ENCODE measurements at places on chromosomes 11 and 22.

GRCh38 chr22:17944256-17944655 is 80.1 kb downstream of the MICAL3 start:
- DNase-seq, result no peak

GRCh38 chr11:61578819-61579675 is 1.8 kb downstream of the SYT7 start:
- no peak for DNase-seq

GRCh38 chr11:57464539-57465181 is 4.3 kb downstream of the RTN4RL2 start:
- DNase-seq, result no peak

DNA sequence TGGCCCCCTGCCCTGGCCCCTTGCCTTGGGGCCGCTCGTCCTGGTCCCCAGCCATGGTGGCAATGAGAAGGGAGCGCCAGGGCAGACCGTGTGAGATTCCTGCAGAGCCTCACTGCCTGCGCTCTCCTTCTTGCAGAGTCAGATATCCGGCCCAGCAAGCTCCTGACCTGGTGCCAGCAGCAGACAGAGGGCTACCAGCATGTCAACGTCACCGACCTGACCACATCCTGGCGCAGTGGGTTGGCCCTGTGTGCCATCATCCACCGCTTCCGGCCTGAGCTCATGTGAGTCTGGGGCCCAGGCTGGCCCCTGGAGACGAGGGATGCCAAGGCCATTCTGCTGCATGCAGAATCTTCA is 114.1 kb downstream of the MICAL2 start:
- peak; percentile 92 for DNase-seq

GRCh38 chr11:80519596-80520506 is 1079.0 kb upstream of the TENM4 start:
- no peak for DNase-seq

GRCh38 chr22:29205252-29205593 is 473 bp upstream of the EMID1 start:
- peak; percentile 36 for DNase-seq

GRCh38 chr22:32204856-32205722 is at the start of gene RFPL2:
RFPL2 (minus strand) TSS chr22:32205073; CDS start chr22:32202451, 2,622 bp downstream.
- DNase-seq, result peak; percentile 46

- DNase-seq, result no peak
Observed at GRCh38 chr22:37240941-37241320, 3.1 kb downstream of the RAC2 start.

DNA sequence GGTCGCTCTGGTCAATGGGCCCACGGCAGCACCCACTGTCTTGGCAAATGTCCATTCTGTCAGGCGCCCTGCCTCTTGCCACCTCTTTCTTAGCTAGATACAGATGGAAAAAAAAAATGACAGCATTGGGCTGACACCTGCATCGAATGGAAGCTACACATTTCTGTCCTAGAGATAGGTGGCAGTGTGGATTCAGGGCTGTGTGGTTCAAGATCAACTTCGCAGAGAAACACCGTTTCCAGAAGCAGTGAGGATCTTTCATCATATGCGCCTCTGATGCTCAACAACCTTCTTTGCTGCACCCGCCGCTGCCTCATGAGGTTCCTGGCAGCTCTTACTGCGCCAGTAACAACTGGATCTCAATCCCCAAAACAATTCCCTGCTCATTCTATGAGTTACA is 236.3 kb downstream of the KIRREL3 start:
- DNase-seq, result no peak

GRCh38 chr11:65043881-65044501 is 3.0 kb downstream of the SAC3D1 start:
- DNase-seq, result no peak

DNA sequence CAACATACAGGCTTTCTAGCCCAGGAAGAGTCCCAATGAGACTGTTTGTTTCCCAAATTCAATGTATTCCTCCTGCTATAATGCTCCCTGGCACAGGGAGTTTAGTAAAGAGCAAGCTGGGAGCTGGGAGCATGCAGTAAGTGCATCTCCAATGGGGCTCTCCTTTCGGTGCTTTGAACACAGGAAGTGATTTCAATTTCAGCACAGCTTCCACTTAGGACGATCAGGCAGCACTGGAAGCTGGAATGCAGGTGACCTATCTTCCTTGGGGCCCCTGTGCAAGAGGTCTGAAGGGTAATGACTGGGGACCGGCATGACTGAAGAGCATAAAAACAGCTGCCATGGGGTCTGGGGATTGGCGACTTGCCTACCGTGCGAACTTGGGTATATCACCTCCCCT is 76.0 kb downstream of the LARGE1 start:
- no peak for DNase-seq

GRCh38 chr11:27331981-27332380 is 31.0 kb downstream of the CCDC34 start:
- no peak for DNase-seq

DNA sequence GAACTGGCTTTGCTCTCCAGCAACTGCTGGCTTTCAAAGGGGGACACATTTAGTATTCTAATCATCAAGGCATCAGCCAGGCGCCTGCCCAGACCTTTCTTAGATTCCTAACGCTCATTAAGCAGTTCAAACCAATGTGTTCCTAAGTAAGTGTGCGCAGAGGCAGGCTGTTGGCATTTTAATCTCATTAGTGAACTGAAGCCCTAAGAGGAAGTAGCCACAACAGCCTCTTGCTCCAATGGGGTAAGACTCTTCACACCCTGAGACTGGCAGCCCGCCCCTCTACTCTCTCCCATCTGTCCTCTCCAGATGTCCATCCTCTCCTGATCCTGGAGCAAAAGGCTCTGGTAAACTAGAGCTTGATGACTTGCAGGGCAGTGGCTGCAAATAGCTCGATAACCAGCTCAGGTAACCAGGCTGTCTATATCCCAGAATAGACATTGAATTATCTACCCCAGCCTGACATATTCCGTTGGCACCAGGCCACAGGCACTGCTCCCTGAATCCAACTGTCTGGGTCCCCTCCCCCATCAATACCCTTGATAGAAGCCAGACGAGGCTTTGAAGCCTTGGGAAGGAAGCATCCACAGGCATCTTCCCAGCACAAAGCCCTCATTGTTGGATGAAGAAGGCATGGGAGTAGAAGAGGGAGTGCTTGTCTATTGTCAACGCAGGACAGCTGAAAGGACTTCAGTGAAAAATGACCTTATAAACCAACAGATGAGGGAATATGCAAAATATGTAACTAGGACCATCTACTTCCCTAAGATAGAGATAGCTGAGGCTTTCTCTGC is 321.1 kb downstream of the TENM4 start:
- DNase-seq, result no peak

DNA sequence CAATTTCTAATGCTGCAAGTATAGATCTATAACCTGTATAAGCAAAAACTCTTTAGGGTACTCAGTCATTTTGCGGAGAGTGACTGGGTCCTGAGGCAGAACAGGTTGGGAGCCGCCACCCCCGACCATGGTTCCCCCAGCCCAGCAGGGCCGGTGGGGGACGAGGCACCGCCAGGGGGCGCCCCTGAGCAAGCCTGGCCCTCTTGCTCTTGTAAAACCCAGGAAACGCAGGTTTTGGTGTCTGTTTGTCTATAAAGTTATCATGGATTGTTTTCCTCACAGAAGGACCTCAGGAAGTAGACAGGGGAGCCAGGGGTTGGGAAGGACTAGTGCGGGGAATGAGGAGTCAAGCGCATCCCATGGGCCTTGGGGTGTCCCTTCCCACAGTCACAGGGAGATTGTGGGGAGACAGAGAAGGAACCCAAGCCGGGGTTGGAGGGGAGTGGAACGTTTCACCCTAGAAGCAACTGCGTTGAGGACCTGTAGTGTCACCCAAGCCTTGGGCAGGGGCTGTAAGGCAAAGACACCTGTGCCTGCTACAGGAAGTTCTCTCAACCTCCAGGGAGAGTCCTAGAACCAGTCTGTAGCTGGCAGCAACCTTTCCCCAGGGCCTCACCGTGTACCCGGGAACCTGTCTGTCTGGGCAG is 26.4 kb downstream of the KCTD17 start:
- DNase-seq, result peak; percentile 77

- no peak for DNase-seq
Observed at GRCh38 chr11:125873881-125874555, 13.4 kb upstream of the HYLS1 start.

DNA sequence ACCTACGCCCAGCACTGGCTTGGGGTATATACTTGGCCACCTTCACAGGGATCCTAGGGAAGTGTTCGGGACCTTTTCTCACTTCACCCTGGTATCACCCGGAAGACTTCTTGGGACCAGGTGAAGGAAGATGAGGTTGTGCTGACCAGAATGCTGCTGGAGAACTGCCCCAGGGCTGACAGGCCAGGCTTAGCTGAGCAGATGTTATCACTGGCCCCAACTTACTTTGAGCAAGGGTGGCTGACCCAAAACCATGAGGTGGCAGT is 4.5 kb downstream of the FTH1 start:
- DNase-seq, result no peak

GRCh38 chr11:58796333-58796732 is 48.2 kb downstream of the GLYATL2 start:
- no peak for DNase-seq

- no peak for DNase-seq
Observed at GRCh38 chr22:28788601-28789000, 11.8 kb downstream of the XBP1 start.

DNA sequence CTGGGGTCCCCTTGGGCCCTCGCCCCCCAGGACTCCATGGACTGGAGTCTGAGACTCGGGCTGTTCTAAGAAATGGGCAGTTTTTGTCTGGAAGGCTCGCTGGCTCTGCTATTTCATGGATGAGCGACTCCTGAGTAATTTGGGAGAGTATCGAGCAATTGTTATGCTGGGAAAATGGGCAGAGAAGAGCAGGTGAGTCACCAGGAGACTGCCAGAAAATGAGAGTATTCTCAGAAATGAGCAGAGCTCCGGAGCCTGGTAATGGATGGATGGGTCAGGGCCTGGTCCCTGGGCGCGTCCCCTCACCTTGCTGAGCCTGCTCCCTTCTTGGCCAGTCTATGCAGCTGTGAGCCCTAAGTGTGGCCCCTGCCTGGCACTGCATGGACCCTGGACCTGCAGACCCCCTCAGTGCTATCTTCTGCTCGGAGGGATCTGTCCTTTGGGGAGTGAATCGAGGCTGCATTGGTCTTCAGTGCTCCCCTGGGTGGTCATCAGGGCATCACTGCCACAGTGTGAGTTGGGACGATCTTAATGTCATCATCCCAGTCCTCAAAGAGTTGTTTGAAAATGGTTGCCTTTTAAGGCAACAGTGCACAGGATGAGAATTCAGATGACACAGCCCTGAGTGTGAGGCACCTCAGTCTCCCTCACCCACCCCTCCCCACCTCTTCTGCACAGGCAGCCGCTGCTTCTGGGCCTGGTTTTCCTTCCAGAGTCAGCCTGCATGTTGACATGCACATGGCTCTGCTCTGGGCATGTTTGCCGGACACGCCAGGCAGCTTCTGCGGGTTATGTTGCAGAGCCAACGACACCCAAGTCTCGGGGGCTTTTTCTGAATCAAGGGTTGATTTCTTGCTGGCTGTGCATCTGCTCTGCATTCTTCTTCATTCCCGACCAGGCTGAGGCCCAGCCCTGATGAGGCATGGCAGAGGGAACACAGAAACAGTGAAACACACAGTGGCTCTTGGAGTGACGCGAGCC is 519.0 kb downstream of the TBC1D22A start:
- no peak for DNase-seq

DNA sequence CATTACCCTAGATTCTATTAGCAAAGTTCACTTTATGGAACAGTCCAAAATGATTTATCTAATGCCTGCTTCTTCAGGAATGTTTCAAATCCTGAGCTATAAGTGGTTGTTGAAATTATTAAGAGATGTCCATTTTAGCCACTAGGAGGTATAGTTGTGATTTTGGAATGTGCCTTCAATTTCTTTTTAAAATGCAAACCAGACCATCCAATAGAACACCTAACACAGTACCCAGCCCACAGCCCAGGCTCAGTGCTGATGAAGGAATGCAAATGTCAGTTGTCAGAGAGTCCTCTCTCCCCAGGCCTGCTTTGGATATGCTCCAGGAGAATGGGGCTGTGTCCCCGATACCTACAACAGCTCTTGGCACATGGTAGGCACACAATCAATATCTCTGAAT is 85.8 kb upstream of the E2F8 start:
- DNase-seq, result no peak

- DNase-seq, result no peak
Observed at GRCh38 chr22:19537941-19538488, 13.8 kb upstream of the CLDN5 start.

- no peak for DNase-seq
Observed at GRCh38 chr11:117231842-117232091, at the start of gene PCSK7. PCSK7 (minus strand) TSS chr11:117232073; CDS start chr11:117229844, 2,229 bp downstream.

DNA sequence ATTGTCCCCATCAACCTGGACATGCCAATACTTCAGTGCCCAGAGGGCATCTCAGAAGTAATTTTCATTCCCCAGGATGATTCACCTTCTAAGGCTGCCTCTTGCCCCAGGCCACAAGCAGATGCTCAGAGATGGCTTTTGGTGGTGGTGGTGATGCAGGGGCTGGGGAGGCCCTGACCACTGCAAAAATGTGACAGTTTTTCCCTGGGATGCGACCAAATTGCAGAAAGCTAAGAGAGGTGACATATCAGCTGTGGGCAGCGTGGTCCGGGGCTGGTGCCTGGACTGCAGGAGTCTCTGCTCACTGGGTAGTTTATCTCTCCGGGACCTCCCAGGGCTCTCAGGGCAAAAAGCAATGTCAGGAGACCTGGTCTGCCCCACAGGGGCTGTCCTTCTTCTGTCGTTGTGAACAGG is 39.7 kb upstream of the ACCSL start:
- no peak for DNase-seq

- DNase-seq, result no peak
Observed at GRCh38 chr22:28656181-28656580, 23.5 kb downstream of the TTC28 start.

- no peak for DNase-seq
Observed at GRCh38 chr11:80320765-80321164, 879.9 kb upstream of the TENM4 start.

DNA sequence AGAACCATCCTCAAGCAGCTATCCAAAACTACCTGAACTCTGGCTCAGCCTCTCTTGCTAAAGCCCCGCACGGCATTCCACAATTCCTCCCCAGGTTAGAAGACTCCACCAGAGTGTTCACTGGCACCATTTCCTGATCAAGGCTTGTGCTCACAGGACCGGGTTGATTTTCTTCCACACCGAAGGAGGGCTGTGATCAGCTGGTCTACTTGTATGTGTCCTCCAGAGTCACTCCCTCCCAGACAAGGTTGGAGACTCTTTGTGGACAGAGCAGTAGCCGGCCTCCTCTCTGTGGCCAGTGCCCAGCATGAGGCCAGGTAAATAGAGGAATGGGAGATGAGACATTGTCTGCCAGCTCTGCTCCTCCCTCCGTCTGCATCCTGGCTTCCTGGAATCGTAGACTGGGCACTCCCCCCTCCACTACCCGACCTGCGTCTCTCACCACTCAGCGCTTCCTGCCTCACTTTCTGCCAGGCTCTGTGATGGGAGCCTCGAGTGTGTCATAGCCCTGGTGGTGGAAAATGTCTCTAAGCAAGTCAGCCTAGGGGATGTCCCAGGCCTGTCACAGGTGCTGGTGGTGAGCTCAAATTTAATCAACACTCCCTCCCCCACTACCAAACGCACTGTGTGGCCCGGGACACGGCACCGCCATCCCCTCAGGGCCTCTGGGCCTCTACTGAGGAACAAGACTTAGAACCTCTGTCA is 12.5 kb upstream of the TMPRSS6 start:
- DNase-seq, result peak; percentile 95
